Endodermal cell (in vitro differentiated cells): ENCODE measurements at places on chromosomes 7 and 10. TPM values are rescaled to one million over a fixed set of nuclear protein-coding genes. Genes with fewer than 3 reads are reported as not detected.

CD36 gene
- 0.29 to 0.70 TPM (median 0.65 TPM) in 3 replicates for total RNA-seq

GRCh38 chr10:69421611-69422308 lies 5.0 kb upstream of the TACR2 start:
- DNase-seq: no peak

DNA sequence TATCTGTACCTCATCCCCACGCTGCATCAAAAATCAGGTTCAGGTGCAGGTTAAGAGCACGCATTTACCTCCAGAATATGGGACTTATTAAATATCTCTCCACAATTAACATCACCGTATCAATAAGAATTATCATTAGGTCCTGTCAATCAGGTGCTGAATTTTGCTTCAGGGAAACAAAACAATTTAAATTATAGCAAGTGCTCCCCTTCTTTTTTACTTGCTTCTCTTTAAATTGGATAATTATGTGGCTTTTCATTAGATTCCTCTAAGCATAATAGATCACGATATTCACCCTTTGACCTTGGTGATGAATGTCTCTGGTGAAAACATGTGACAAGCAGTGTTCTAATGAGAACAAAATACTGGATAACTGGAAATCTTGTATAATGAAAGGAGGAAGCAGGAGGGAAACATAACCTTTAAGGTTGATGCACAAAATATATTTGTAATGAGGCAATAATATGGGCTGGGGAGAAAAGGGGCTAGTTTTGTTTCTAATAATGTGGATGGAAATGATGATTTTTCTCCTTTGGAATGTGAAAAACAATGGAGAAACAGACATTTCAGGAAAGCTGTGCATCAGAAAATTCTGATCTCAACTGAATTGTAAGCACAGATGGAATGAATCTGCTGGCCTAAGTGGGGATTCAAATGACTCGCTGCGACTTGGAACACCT lies 166.9 kb downstream of the SNX10 start:
- no peak for DNase-seq

DNA sequence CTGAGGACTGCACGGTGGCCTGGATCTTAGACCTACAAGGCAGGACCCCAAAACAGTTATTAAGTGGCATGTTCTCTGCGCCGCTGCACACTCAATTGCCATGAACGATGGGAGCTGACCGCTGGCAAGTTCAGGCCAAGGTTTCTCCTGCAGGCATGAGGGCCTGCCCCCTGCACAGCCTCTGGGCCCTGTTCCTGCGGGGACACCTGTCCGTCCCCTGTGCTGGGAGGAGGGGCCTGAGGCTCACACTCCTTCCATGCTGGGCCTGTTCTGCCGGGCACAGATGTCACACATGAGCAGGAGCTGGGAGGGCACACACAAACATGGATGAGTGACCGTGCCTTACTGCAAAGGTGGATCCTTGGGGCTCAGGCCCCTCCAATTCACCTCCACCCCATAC lies 90.0 kb downstream of the PTPRN2 start:
- peak; percentile 49 for DNase-seq

DNA sequence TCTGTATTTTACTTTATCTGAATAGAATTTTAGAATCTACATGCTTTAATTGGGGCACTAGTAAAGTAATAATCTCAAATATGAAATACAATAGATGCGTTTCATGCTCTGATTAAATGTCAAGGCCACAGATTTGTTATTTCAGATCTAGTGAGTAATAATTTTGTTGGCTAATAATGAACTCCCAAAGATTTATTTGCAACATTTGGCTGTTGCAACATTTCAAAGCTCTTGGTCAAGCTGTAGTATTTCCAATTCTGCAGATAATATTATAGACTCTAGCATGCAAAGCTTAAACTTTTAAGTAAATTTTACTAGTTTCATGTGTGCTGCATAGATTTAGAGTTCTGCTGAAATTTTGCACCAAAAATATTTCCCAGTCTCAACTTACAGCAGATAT lies 16.7 kb downstream of the LRRN3 start:
- no peak for DNase-seq

ICA1 gene
- 49.5 to 53.3 TPM (median 50.2 TPM) in 3 replicates for total RNA-seq

MBL2 gene
- not detected in 2 replicates for total RNA-seq

- DNase-seq: peak; percentile 7
Measured at GRCh38 chr7:50662041-50662694, 97.0 kb upstream of the DDC start.

ZNF786 gene
- 13.3 and 13.8 TPM in 2 replicates for total RNA-seq

DNA sequence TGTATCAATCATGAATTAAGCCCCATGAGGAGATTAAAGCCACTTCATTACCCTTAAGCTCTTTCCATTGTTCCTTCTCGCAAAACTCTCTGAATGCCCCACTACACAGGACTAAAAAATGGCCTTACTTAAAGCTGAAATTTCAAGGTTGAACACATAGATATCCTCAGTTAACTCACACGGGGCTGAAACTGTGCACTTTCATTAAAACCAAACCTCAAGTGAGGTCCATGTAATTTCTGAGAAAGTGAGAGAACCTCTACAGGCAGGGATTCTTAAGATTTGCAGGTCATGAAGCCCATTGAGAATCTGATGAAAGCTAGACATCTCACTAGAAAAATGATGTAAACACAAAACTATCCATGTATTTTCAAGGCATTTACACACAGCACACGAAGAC lies 15.9 kb downstream of the DENND11 start:
- DNase-seq: no peak

- DNase-seq: no peak
Measured at GRCh38 chr10:104434601-104435000, 81.0 kb downstream of the CFAP58 start.

DNA sequence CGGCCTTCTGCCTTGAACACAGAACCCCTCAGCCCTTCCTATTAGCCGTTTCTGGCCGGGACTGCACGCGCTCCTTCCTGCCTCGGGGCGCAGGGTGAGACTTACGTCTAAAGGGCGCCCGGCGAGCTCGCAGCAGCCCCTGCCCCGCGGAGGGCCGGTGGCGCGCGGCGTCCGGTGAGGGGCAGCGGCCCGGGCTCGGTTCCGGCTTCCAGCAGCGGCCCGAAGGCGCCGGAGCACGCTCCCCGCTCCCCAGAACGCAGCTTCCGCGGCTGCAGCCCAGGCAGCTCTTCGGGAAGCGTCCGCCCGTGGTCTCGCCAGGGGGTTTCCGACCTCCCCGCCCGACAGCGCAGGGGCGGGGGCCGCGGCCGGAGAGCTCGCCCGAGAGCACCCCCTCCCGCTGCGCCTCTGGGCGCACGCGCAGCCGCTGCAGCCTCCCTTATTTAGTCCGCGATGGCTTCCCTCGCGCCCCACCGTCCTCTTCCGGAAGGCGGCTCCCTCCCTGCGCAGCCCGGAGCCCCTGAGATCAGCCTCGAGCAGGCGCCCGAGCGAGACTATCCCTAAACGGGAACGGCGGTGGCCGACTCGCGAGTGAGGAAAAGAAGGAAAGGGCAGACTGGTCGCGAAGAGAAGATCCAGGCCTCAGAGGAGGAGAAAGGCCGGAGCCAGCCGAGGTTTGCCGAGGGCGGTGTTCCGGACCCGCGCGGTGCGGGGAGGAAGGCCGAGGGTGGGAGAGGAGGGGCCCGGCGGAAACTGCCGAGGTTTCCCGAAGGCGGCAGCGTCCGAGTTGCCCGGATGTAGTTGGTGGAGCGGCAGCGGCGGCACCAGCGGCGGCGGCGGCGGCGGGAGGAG lies at the start of gene WAC:
WAC (plus strand) TSS at position 782 of the 849 bp plus-strand sequence. CDS start 462 bp downstream, outside the sequence.
- peak; percentile 98 for DNase-seq

COX15 gene
- 32.9 and 39.0 TPM in 2 replicates for total RNA-seq

DNA sequence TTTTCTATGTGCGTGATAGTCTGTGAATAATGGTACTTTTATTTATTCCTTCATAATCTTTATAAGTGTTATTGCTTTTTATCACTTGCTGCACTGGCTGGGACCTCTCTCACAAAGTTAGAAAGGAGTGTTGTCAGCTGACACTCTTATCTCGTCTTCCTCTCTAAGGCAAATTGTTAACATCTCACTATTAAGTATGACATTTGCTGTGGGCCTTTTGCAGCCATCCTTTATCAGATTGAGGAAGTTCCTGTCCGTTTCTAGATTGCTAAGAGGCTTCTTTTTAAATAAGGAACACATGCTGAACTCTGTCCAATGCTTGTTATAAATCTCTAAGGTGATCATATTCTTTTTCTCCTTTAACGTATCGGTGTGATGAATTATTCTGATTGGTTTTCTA lies 27.4 kb upstream of the DIP2C start:
- no peak for DNase-seq
